ENCODE measurements at places on chromosomes 5 and 9.

DNA sequence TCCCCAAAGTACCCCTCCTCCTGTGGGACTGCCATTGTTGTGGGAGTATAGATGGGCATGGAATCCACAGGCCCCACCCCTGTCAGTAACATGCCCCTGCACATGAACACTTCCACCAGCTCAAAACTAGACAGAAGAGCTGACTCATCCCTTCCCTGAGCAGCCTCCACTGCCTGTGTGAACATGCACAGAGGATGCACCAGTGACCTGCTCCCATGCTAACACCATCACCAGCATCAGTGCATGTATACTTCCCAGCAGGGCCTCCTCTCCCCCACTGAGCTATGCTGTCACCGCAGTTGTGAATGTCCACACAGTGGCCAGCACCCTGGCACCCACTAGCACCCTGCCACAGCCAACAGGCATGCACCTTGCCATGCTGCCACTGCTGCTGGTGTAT lies 939.8 kb downstream of the EFNA5 start:
- DNase-seq: no peak

GRCh38 chr5:71907001-71907588 lies 188.0 kb downstream of the CARTPT start:
- DNase-seq: no peak

- DNase-seq: no peak
Measured at GRCh38 chr9:33942471-33943083, 106.1 kb downstream of the UBAP2 start.

DNA sequence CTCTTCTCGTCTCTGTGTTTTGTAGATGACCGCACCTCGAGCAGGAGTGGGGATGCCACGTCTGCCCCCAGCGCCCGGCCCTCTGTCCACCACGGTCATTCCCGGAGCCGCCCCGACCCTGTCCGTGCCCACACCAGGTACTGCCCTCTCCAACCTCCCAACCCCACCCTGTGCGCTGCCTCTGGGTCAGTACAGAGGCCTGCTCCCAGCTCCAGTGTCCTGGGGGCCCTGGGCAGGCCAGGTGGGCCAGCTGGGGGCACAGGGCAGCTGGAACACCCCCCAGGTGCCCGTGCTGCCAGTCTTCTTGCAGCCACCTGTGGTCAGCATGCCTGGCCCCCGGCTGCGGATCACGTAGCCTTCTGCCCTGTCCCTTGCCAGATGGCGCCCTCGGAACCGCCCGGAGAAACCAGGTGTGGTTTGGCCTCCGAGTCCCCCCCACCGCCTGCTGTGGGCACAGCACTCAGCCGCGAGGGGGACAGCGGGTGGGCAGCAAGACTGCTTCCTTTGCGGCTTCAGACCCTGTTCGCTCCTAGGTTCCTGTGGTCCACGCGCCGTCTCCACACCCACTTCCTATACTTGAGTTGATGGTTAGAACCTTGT lies 133.7 kb downstream of the WNK2 start:
- DNase-seq: no peak

GRCh38 chr9:137039611-137040366 lies 6.2 kb downstream of the NPDC1 start:
- no peak for DNase-seq

- DNase-seq: no peak
Measured at GRCh38 chr5:1118738-1119137, 6.9 kb upstream of the SLC12A7 start.

- no peak for DNase-seq
Measured at GRCh38 chr5:12623408-12623807, 719.2 kb upstream of the CTNND2 start.

GRCh38 chr9:70945301-70945700 lies 176.1 kb downstream of the TRPM3 start:
- DNase-seq: no peak

GRCh38 chr5:168853972-168854371 lies 274.8 kb upstream of the PANK3 start:
- no peak for DNase-seq

DNA sequence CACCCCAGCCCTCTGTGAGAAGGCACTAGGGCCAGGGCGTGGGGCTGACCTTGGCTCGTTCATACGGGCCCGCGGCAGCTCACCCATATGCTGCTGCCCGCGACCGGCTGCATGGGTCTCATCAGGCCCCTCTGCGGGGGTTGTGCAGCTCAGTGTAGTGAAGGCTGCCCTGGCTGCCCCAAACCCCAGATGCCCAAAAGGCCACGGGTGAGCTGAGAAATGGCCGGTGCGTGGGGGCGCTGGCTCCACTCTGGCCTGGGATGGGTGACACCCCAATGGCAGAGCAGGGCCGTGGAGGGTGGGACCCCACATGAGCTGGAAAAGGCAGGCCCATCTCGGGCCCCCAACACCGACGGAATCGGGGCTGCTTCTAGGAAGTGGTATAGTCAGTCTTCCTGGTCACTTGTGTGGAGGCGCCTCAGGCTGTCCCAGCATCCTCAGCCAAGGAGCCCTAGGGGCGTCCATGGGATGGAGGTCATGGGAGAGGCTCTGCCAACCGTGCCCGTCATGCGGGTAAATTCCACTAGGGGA lies 19.4 kb upstream of the LRRC14B start:
- DNase-seq: no peak

GRCh38 chr5:98765815-98766214 lies 7.6 kb upstream of the RGMB start:
- no peak for DNase-seq

DNA sequence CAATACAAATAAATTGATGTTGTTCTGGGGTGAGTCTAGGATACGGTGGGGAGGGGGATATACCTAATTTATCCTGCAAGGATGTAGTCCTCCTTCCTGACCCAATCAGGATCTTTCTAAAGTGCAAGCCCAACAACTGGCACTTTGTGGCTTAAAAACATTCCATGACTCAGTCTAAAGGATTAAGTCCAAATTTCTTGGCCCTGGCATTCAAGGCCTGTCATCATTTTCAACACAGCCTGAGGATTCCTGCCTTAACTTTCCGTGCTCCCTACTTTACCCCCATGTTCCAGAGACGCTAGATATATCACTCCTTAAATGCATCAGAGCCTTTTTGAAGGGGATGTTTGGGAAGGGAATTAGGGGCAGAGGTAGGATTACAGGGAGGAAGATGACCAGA lies 1.0 kb downstream of the FAM221B start:
- DNase-seq: no peak

GRCh38 chr5:127423173-127423798 lies 94.2 kb upstream of the PRRC1 start:
- no peak for DNase-seq

DNA sequence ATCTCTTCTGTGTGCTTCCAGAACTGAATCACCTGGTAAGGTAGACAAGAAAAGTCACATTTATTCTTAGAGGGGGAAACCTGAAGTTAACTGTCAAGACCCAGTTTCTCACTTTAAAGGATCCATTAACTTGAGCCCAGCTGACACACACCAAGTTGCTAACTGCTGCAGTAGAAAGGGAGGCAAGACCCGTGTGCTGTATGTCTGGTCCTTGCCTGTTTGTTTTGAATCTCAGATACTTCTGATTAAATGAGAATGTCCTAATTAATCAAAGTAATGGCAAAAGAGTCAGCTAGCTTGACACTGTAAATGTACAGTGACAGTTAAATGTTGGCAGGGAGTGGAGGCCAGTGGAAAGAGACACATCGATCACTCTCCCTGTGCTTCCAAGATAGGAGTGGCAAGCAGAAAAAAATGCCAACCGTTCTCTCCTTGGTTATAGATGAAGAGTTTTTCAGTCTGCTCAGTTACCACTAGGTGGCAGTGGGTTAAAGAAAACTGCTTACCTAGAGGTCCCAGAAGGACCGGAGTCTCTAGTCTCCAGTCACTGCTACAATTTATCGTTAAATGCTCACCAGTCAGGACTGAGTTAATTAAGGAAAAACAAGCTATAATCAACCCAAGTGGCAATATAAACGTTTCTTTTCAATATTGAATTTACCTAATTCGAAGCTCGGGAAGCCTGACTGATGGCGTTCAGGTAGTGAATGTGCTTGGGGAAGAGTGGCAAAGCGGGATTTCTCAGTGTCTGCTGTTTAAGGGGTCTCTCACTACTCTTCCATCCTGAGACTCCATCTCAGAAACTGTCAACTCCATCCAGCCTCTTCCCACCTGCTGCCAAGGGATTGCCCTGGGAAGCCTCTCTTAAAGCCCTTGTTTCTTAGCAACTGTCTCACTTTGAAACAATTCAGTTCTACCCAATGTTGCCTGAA lies 18.4 kb downstream of the LSM11 start:
- no peak for DNase-seq

- DNase-seq: no peak
Measured at GRCh38 chr9:107919263-107919662, 429.7 kb upstream of the KLF4 start.

DNA sequence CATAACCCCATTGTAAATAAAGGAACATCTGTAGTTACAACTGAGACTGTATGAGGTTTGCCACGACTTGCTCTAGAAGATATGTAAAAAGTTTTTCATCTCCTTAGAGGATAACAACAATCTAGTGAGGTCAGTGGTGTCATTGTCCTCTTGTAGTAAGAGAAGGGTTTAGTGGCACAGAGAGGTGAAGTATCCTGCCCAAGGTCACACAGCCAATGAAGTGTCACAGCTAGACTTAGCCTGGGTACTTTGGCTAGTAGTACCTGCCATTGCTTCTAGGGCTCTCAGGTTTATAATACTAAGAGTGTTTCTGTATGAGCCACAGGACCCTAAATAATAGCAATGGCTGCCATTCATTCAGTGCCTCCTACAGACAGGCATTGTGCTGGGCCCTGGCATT lies 13.8 kb downstream of the CCDC180 start:
- DNase-seq: no peak

GRCh38 chr5:36502608-36503007 lies 103.8 kb upstream of the SLC1A3 start:
- no peak for DNase-seq

- DNase-seq: no peak
Measured at GRCh38 chr5:96279801-96280542, 153.1 kb downstream of the PCSK1 start.

GRCh38 chr5:31531543-31531887 lies 378 bp downstream of the DROSHA start:
- no peak for DNase-seq

GRCh38 chr9:125258160-125258785 lies 3.4 kb upstream of the GAPVD1 start:
- no peak for DNase-seq

- DNase-seq: no peak
Measured at GRCh38 chr9:123168586-123168985, 99.8 kb downstream of the STRBP start.

DNA sequence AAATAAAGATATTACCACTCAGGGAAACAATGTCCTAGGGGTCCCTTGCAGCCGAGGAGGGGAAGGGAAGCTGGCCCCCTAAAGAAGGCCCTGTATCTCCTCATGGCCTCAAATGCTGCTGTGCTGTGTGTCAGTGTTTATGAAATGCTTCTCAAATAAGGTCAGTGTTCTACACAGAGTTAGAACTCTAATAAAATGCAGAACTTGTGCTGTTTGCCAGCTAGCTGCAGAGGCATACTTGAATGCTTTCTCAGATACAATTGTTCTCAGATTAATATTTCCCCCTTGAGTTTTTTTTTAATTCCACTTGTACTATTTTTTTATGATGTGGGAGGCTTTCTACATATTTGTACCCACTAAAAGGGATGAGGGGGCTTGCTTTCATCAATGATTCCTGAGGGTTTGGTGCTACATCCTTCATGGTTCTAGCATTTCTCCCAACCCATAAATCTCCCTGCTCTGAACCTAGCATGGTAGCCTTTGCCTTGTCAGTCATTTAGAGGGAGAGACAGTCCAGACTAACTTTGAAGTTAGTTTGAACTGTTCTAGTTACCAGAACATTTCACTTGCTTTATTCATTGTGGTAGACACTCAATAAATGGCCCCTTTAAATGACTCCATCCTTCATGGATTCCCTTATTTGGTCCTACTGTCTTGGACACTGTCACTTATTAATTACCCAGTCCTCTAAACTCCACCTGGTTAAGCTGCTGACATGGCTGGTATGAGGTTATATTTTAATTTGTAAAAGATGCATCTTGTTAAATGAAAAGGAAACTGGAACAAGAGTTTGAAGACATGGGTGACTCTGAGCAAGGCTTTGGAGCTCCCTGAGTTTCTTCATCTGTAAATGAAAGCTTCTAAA lies 12.6 kb downstream of the SLIT3 start:
- no peak for DNase-seq

DNA sequence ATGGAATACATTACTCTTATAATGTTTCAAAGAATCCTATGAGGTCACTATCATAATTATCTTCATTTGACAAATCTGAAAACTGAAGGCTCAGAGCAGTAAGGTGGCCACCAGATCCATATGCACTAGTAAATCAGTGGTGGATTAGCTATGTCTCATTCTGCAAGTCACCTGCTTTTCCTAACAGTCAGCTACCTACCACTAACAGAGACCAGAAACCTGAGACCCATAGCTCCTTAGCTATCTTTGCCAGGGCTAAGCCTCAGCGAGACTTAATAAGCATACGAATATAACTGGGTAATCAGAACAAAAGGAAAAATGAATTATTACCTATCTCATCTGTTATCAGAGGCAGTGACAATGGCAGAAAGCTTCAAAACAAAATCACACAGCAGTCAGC lies 118.7 kb downstream of the AUH start:
- DNase-seq: no peak

DNA sequence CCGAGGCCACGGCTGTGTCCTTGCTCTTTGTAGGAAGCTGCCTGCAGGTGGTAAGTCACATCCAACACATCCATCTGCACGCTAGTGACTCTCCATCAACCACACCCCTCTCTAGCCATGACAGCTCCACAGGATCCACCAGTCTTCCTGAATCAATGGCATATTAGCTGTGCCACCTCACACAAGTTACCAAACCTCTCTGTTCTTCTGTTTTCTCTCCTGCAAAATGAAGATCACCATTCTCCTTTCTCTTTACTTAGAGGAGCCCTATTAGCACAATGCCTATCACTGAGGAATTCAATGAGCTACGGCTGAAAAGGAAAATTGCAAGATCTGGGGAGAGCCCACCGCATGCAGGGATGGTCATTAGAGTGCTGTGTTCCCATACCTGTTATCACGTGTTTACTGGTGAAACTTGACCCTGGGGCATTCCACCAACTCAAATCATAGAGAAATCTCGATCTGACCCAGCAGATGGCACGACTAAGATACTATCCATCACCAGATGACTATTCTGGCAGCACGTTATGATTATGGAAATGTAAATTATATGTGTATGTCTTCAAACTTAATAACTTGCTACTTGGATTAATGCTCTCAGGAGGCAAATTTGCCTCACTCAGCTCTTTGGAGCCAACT lies 20.9 kb downstream of the WHRN start:
- no peak for DNase-seq

- no peak for DNase-seq
Measured at GRCh38 chr5:8060953-8061429, 192.0 kb downstream of the MTRR start.

- no peak for DNase-seq
Measured at GRCh38 chr9:114096041-114096511, 3.0 kb downstream of the KIF12 start.

DNA sequence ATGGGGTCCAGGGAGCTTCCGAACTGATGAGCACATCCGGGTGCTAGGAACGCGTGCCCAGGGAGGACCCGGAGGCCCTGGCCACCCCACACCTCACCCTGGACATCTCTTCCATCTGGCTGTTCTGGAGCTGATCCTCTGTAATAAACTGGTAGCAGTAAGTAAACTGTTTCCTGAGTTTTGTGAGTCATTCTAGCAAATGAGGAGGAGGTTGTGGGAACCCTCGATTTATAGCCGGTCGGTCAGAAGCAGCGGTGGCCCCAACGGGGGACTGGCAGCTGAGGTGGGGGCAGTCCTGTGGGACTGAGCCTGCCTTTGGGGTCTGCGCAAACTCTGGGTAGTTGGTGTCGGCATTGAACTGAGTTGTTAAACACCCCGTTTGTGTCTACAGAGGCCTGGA lies 15.4 kb upstream of the UBAC1 start:
- no peak for DNase-seq

GRCh38 chr5:73412597-73412988 lies 36.0 kb downstream of the FOXD1 start:
- DNase-seq: no peak

Data from stimulated activated CD8-positive, alpha-beta memory T cell treated with anti-CD3 and anti-CD28 coated beads, Interleukin-12 subunit alpha, Interleukin-12 subunit beta, amount 100 ng/mL, for 4 hours (primary cell).